Cerebellar nuclear complex (tissue), 1 donor: ENCODE measurements at places on chromosomes 3 and 15.

GRCh38 chr15:59812889-59813288, 123.8 kb upstream of the BNIP2 start:
- no peak for DNase-seq

DNA sequence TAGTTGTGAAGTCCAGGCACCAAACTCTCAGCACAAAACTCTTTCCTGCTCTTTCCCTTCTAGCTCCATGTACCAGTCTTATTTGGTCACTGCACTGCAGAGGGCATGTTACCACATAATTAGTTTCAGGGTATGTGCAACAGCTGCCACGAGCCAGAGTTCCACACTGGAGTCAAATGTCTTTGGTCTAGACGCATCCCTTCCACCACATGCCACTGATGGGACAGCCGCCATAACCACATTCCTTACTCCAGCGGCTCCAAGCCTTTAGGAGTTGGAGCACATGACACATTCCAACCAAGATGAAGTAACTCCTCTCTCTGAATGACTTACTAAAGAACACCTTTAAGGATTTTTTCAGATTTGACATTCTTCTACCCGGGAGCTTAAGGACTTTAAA, 153.4 kb downstream of the ERC2 start:
- DNase-seq = no peak

DNA sequence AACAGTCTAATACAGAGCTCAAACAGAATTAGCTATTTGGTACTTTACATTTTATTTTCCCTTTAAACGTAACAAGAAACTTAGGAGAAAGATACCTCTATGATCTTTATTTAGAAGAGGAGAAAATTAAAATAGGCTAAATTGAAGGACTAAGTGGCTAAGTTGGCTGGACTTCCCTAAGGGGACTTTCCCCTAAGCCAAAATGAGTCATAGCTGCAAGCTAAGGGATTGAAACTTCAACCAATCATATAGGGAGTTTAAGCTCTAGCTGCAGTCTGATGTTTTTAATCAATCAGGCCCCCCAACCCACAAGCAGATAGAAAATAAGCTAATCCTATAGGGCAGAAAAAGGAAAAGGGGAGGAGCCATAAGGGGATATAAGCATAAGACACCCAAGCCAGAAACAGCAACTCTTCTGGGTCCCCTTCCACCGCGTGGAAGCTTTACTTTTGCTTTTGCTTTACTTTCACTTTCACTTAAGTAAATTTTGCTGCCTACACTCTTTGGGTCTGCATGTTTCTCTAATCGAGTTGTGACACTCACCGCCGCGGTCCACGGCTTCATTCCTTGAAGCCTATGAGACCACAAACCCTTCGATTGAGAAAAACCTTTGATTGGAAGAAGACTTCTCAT, 1108.5 kb upstream of the EPHA6 start:
- DNase-seq = no peak

GRCh38 chr3:188938999-188939398, 232.8 kb upstream of the TPRG1 start:
- no peak for DNase-seq

DNA sequence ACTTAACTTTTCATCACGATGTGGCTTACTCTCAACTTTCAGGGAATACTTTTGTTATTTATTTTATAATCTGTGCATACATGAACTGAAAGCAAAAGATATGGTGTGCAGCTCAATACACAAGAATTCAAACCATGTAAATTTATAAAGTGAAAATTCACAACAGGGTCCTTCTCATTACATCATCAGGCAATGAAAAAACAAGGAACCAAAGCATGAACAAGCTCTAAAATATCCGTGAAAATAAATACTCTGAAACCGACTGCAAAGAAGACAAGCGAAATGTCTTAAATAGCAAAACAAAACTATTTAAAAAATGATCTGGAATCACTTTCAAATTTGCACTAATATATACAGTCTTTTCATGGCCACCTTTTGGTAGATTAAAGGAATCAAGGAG, 28.9 kb downstream of the GNB5 start:
- DNase-seq = no peak

DNA sequence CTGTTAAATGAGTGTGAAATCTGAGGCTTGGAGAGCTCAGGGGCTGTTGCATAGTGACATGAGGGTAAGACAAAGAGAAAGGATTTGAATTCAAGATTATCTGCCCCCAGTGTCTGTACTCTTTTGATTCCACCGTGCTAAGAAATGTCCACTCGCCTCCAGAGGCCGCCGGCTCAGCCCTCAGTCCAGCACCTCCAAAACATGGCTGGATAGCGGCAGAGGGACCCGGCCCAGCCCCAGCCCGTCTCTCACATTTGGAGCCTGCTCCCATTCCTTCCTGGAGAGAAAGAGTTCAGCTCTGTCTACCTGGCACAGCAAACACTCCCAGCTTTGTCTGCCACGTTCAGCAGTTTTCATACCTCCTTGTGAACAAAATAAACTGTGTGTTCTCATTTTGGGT, 84.8 kb upstream of the IQSEC1 start:
- DNase-seq = no peak

- no peak for DNase-seq
Observed at GRCh38 chr3:122907471-122907870, 112.6 kb downstream of the SLC49A4 start.

DNA sequence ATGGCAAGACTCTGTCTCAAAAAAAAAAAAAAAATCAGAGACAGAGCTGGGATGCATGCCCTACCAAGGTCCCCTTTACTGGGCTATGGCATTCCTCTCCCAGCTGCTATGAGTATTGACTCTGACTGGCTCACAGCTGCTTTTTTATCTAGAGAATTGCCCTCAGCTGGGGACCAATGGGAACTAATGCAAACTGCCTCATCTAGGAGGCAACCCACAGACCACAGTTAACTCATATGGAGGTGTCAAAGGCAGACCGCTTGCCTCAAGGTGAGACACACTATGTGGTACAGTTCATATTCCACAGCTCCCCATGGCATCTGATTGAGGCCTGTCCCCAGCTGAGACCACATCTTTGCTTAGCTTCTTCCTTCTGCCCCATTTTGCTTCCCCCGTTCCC, 183.5 kb upstream of the EOMES start:
- DNase-seq = no peak

DNA sequence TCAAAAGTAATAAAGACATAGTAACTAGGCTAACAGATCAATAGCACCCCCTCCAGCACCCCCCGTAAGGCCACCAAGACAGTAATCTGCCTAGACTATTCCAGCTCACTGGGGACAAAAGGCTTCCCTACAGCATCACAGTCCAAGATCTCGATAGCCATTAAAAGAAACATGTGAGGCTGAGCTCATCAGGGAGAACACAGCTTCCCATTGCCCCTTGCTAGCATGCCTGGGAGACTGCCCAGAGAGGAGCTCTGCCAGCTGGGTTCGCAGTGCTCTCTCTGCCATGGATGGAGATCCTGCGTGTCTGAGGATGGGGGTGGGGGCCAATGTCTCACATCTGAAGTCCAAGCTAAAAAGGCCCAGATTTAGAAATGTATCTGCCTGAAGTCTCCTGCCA, 17.8 kb downstream of the LRIG1 start:
- peak; percentile 85 for DNase-seq

GRCh38 chr15:65743637-65744252, 48.3 kb downstream of the DENND4A start:
- no peak for DNase-seq
